Esophagus squamous epithelium (tissue), 5 donors: ENCODE measurements at places on chromosomes 4 and X. TPM values are rescaled to one million over a fixed set of nuclear protein-coding genes. Genes with fewer than 3 reads are reported as not detected.

DNA sequence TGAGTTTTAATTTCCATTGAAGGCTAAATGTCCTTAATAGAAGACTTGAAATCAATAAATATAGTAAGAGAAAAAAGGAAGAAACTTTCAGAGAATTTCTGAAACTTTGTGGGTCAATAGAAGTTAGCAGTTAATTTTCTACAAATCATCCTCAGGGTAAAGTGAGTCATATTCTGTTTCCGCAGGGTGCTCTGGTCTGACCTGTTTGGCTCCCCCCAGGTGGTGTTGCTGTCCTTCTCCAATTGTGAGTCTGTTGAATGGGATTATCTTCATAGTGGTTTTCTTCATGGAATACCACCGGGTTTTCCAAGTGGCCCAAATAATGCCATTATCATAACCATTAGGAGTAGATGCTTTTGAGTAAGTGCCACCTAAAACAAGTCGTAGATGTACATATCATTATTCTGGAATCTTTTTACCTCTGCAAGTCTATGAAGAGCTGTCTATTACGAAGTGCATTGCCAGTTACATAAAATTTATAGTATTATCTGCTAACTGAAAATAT, 7.7 kb downstream of the FGG start:
- H3K4me1 ChIP-seq, result no peaks in the 10 kb centered on the region
- no peak overlapping the region for H3K27ac ChIP-seq

- peak overlapping the region; percentile 32 for H3K27ac ChIP-seq
- H3K4me1 ChIP-seq, result peaks cover 14% of the 10 kb centered on the region
- DNase-seq, result no peak
- H3K36me3 ChIP-seq, result no peaks in the 10 kb centered on the region
- no peaks in the 10 kb centered on the region for H3K27me3 ChIP-seq
Observed at GRCh38 chr4:6891436-6892170, 18.0 kb upstream of the TBC1D14 start.

DNA sequence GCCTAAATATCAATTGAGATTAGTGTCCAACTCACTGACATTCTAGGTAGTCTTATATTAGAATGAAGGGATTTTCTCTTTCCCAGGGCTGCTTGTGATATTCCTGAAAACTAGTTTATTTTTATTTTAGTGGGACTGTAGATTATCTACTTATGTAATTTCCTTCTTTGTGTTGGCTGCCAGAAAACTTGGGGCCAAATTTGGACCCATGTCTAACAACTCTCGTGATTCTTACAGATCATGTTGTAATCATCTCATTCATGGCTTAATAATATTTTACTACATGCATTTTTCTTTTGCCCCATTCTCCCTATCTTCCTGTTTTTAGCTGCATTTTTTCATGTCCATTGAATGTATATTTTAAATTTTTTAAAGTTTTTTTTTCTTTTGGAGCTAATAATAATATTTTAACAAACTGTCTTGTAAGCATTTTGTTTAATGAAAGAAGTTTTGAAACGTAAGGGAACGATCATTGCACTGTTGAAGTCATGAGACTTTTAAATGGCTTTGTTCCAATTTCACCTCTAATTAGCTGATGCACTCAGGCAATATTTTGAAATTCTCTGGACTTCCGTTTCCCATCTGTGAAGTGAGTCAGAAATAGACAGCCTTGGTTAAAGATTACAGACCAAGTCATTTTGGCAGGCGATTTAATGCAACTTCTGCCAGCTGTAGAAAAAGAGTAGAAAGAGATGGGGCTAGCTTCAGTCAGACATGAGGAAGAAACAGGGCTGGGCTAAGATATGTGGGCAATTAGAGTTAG, 14.3 kb upstream of the TDO2 start:
- H3K4me1 ChIP-seq, result no peaks in the 10 kb centered on the region
- no peaks in the 10 kb centered on the region for H3K36me3 ChIP-seq
- DNase-seq, result no peak
- H3K4me3 ChIP-seq, result no peak overlapping the region
- H3K27me3 ChIP-seq, result no peaks in the 10 kb centered on the region

DNA sequence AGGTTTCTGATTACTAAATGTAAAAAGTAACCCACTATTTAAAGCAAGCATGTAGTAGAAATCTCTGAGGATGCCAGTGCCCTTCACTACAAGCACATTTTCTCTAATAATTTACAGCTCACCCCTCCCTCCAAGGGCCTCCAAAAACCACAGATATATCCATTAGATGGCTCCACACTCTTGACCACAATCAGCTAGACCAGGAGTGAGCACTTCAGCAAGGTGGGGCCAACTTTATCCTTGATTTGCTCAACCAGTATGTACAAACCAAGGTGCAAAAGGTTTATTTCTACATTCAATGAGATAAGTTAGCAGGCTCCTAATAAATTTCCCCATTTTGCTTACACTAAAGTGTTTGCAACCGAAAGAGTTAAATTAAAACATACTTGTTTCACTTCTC, 35.8 kb downstream of the RFC1 start:
- no peaks in the 10 kb centered on the region for H3K27me3 ChIP-seq
- H3K4me1 ChIP-seq, result no peaks in the 10 kb centered on the region
- no peak overlapping the region for H3K4me3 ChIP-seq
- H3K36me3 ChIP-seq, result no peaks in the 10 kb centered on the region

- H3K4me1 ChIP-seq, result no peaks in the 10 kb centered on the region
- DNase-seq, result no peak
- H3K4me3 ChIP-seq, result no peak overlapping the region
- H3K27me3 ChIP-seq, result no peaks in the 10 kb centered on the region
- no peaks in the 10 kb centered on the region for H3K36me3 ChIP-seq
Observed at GRCh38 chrX:136747003-136747986, 33.4 kb downstream of the ARHGEF6 start.

- H3K27ac ChIP-seq, result no peak overlapping the region
- no peak overlapping the region for H3K4me3 ChIP-seq
- H3K27me3 ChIP-seq, result no peaks in the 10 kb centered on the region
Observed at GRCh38 chr4:18695733-18696527, 674.4 kb upstream of the LCORL start.

- H3K36me3 ChIP-seq, result no peaks in the 10 kb centered on the region
- H3K4me1 ChIP-seq, result no peaks in the 10 kb centered on the region
- no peak for DNase-seq
- H3K27me3 ChIP-seq, result peaks cover 5% of the 10 kb centered on the region
- no peak overlapping the region for H3K27ac ChIP-seq
Observed at GRCh38 chrX:107978707-107979307, 3.4 kb downstream of the TEX13B start.

DNA sequence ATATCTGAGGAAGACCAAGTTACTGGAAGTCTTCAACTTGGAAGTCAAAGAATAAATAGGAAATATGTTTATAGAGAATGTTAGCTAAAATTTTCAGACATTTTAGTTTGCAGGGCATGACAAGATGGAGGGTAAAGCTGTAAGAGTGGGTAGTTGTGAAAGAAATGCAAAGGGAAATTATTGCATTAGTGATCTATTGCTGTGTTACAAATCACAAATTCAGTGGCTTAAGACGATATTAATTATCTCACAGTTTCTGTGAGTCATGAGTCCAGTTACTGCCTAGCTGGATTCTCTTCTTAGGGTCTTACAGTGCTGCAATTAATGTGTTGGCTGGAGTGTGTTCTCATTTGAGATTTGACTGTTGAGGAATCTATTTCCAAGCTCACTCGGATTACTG, 62.9 kb upstream of the CAMK2D start:
- no peaks in the 10 kb centered on the region for H3K4me1 ChIP-seq
- H3K27ac ChIP-seq, result no peak overlapping the region
- H3K27me3 ChIP-seq, result no peaks in the 10 kb centered on the region
- H3K4me3 ChIP-seq, result no peak overlapping the region
- DNase-seq, result no peak
- no peaks in the 10 kb centered on the region for H3K36me3 ChIP-seq

- no peak for DNase-seq
- H3K27ac ChIP-seq, result no peak overlapping the region
- no peaks in the 10 kb centered on the region for H3K27me3 ChIP-seq
- H3K4me1 ChIP-seq, result peaks cover 33% of the 10 kb centered on the region
- no peaks in the 10 kb centered on the region for H3K36me3 ChIP-seq
- H3K4me3 ChIP-seq, result no peak overlapping the region
Observed at GRCh38 chr4:3461515-3462291, 1.4 kb upstream of the DOK7 start.

GRCh38 chr4:81472281-81473182, 825 bp upstream of the RASGEF1B start:
- peak overlapping the region; percentile 75 for H3K4me3 ChIP-seq
- DNase-seq, result peak; percentile 59
- no peaks in the 10 kb centered on the region for H3K27me3 ChIP-seq
- peak overlapping the region; percentile 95 for H3K27ac ChIP-seq

DNA sequence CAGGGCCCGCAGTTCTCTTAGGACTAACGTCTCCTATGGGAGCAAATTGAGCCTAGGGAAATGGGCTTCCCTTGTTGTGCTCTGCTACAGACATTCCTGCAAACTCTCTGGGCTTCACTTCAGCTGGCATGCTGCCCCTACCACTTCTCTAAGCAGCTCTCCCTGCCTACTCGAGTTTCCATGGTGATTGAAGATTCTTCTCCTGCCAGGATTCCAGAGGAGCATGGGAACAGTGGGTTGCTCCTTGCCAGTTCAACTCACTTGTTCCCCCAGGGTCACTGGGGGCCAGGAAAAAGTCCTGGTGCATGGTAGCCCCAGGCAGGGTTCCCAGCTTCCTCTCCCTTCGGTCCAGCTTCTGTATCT, 21.1 kb upstream of the WDR17 start:
- H3K27me3 ChIP-seq, result no peaks in the 10 kb centered on the region
- no peak overlapping the region for H3K4me3 ChIP-seq
- H3K27ac ChIP-seq, result no peak overlapping the region
- H3K4me1 ChIP-seq, result no peaks in the 10 kb centered on the region

GRCh38 chrX:19194285-19195242, 72.3 kb upstream of the ADGRG2 start:
- no peak overlapping the region for H3K27ac ChIP-seq
- no peak overlapping the region for H3K4me3 ChIP-seq
- no peaks in the 10 kb centered on the region for H3K36me3 ChIP-seq
- H3K4me1 ChIP-seq, result no peaks in the 10 kb centered on the region

GRCh38 chr4:112860830-112861690, 188.4 kb upstream of the ANK2 start:
- no peak overlapping the region for H3K27ac ChIP-seq
- no peak overlapping the region for H3K4me3 ChIP-seq
- no peaks in the 10 kb centered on the region for H3K36me3 ChIP-seq
- no peak for DNase-seq
- H3K27me3 ChIP-seq, result no peaks in the 10 kb centered on the region

DNA sequence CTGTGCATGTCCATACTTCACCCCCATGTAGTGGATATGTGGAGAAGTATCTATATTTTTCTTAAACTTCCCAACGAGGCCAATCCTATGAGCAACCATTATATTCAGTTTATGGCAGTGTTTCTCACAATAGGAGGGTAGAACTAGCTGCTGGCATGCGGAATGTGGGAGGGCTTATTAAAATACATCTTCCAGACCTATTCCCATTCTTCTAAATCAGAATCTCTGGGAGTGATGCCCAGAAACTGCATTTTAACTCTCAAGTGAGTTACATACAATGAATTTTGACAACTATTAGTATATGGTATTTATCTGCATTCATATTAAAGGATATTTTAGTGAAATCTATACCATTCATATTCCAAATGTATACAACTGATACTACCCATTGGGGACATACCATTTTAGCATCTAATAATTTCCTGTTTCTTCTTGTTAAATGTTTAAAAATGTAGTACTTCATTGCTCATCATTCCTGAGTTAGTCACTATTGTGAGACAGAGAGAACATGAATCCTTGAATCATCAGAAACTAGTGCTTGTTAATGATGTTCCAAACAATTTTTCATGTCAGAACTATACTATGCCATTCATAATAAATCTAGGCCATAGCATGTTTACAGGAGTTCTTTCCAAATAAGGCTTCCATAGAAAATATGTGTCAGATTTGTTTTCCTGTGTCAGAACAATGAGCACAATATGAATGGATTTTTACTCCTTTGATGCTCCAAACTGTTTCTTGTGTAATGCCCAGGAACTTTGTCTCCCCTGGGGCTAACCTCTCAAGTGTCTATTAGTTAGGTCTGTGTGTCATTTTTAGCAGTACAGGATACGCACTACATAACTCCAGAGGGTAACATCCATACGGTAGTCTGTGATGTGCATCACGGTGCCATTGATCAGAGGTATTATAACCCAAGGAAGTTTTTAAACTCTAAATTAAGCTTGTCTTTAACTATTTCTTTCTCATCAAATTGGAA, 198.8 kb upstream of the BMP3 start:
- H3K27me3 ChIP-seq, result no peaks in the 10 kb centered on the region
- no peak overlapping the region for H3K27ac ChIP-seq
- DNase-seq, result no peak
- no peaks in the 10 kb centered on the region for H3K36me3 ChIP-seq
- H3K4me1 ChIP-seq, result no peaks in the 10 kb centered on the region

GRCh38 chrX:70979136-70979762, 48.4 kb upstream of the SLC7A3 start:
- H3K4me3 ChIP-seq, result no peak overlapping the region
- H3K27me3 ChIP-seq, result no peaks in the 10 kb centered on the region

DNA sequence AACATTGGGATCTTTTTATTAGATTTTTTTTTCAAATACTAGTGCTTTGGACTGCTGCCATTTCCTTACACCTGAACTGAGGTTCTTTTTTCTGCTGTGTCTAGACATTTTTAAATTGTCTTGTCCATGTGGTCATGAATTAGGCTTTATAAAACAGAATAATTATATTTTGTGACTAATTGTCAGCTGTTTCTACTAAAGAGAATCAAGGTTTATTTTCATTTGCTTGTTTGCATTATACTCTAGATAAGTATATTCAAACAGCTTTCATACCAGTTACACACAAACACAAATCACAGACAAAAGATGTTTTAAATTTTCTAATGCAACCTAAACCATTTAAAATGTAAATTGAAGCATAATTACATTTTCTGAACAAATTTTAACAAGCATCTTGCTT, 194.7 kb downstream of the GALNTL6 start:
- H3K4me1 ChIP-seq, result no peaks in the 10 kb centered on the region
- no peak overlapping the region for H3K27ac ChIP-seq
- H3K36me3 ChIP-seq, result no peaks in the 10 kb centered on the region
- no peak overlapping the region for H3K4me3 ChIP-seq
- no peak for DNase-seq

GRCh38 chrX:6980981-6981380, 166.5 kb upstream of the STS start:
- H3K27me3 ChIP-seq, result no peaks in the 10 kb centered on the region
- H3K4me3 ChIP-seq, result no peak overlapping the region
- H3K36me3 ChIP-seq, result no peaks in the 10 kb centered on the region
- no peak for DNase-seq

The WAS gene
- 4.8 TPM for total RNA-seq

The NR0B1 gene
- total RNA-seq, result 0.88 TPM

The MFSD8 gene
- total RNA-seq, result 14.6 TPM

The FGF5 gene
- not detected for total RNA-seq

The SHROOM4 gene
- 2.7 TPM for total RNA-seq

The BCORL1 gene
- total RNA-seq, result 2.1 TPM
